ENCODE measurements at places on chromosomes 11 and 22.

- DNase-seq: no peak
Measured at GRCh38 chr11:84901991-84902390, 725.2 kb downstream of the DLG2 start.

DNA sequence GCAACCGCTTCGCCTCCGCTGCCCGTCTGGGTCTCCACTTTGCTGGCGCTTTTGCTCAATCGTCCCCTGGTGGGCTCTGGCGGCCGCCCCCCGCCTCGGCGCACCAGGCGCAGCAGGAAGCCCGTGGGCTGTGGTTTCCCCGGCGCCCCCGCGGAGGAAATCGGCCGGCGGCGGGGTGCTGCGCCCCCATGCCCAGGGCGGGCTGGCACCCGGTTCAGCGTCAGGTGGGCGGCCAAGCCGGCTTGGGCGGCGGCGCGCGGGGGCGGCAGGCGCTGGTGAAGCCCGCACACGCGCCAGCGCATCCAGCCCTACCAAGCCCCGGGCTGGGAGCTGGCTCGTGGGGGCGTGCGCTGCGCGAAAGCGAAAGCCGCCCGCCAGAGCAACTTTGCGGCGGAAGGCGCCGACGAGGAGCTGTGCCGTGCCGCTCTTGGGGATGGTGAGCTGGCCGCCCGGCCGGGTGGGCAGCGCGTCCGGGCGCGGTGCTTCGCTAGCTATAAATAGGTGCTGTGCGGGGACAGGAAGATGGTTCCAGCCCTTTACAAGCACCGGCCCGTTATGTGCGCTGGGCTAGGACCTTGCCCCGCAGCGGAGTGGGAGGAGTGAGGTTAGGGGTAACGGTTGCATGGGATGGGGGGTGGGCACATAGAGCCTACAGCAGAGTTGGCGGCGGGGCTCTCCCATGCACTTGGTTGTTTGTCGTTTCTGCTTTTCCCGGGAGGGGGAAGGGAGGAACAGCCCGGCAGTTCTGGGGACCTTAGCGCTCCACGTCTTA lies 25.0 kb upstream of the SUSD2 start:
- DNase-seq: no peak

DNA sequence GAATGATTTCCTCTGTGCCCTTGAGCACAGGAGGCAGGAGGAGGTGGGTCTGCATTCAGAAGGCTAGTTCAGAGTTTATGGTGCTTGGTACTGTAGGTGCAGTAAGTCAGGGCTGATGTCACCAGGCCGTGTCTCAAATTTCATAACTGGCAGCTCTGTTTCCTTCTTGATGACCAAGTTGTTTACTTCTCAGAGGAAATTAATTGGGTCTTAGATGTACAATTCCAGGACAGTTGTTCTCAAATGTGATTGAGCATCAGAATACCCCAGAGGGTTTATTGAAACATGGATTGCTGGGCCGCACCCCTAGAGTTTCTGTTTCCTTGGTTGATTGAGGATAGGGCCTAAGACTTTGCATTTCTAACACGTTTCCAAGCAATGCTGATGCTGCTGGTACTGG lies 6.2 kb downstream of the AMOTL1 start:
- DNase-seq: no peak

- DNase-seq: no peak
Measured at GRCh38 chr11:44300844-44301563, 8.9 kb downstream of the ALX4 start.

DNA sequence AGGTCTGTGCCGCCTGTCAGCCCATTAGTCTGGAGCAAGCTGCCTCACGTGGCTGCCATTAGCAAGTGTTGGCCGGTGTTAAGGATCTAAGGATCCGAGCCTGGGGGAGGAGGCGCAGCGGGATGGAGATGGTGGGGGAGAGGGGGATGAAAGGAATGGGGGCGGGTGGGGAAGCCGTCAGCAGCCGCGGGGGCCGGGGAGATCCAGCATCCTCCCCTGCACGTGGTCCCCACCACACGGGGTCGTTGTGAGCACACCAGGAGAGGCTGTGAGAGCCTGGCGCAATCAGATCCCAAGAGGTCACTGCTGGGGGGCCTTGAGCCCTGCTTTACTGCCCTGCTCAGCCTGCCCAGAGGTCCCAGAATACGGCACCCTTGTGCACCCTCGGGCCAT lies 7.3 kb downstream of the CABP7 start:
- no peak for DNase-seq

GRCh38 chr22:47495110-47495509 lies 732.7 kb downstream of the TBC1D22A start:
- no peak for DNase-seq

GRCh38 chr11:61919705-61920631 lies 2.6 kb upstream of the RAB3IL1 start:
- no peak for DNase-seq

DNA sequence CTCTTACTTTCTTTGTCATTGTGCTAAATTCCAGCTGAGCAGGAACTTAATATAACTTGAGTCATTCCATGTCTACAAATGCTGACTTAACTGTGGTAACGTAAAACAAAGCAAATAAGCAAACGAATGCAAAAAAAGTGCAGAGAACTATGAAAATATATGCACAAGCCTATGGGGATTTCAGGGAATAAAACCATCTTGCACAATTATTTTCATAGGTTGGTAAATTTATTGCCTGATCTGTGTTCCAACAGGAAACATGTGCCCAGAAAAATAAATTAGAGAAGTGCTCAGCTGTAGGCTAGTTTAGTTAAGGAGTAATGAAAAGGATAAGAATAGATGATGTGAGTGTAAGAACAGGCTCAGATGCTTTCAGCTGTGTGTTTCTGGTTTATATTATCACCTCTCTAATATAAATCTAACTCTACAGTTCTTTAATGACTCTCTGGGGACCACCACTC lies 1169.3 kb downstream of the LRRC4C start:
- no peak for DNase-seq

- peak; percentile 61 for DNase-seq
Measured at GRCh38 chr22:29635734-29636357, 32.4 kb downstream of the NF2 start.

- DNase-seq: no peak
Measured at GRCh38 chr22:16695261-16695660, 102.7 kb upstream of the CCT8L2 start.

DNA sequence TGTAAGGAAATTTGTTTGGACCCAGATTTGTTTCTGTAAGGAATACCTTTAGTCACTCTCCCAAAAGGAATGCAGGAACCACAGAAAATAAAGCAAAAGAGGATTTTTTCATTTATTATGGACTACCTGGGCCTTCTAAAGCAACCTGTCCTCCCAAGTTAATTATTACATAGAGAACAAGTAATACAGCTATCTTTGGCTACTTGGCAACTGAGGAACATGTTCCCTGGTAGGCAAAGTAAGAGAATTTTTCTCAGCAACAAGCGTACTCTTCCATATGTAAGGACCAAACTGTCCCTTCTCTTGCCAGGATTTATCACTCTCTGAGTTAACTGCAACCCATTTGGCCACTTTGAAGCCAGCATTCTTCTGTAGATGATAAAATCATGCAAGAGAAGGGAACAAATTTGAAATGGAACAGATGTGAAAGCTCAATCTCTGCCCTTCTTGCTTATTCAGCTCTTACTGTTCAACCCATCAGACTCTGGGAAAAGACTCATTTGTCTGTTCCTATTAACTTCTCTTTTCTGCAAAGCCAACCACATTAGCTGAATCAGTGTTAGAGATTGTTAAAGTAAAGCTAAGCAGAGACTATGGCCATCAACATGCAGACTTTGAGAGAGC lies 190.2 kb downstream of the SWAP70 start:
- no peak for DNase-seq

GRCh38 chr11:12213883-12214282 lies 103.5 kb downstream of the MICAL2 start:
- peak; percentile 85 for DNase-seq

DNA sequence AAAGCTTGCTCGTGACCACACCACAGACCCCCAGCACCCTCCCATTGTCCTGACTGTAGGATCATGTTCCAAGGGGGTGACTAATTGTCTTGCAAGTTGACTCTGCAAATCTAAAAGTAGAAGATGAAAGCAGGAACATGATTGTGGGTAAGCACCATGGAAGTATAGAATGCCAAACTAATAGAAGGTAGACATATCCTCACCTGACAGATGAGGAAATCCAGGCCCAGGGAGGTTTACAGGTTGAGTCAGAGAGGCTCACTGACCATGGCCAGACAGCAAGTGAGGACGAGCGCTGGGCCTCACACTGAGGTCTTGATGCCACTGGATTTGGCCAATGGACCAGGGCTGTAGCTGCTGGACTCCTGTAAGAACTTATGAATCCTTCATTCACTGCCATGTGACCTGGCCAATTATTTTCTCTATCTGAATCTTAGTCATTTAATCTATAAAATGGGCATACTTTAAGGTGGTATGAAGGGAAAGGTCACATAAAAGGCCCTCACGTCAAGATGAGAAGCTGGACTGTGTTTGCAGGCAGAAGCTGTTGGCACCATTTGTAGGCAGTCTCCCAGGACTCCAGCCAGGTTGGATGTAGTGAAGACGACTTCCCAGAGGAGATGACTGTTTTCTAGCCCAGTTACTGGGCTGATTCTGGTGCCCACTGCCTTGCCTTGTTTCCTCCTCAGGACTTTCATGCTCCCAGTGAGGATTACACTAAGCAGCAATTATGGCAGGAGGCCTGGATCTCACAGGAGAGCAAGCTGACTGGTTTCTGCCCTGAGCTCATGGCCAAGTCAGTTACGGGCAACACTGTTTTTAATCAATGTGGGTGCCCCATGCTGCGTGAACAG lies 54.6 kb downstream of the GAB4 start:
- no peak for DNase-seq

DNA sequence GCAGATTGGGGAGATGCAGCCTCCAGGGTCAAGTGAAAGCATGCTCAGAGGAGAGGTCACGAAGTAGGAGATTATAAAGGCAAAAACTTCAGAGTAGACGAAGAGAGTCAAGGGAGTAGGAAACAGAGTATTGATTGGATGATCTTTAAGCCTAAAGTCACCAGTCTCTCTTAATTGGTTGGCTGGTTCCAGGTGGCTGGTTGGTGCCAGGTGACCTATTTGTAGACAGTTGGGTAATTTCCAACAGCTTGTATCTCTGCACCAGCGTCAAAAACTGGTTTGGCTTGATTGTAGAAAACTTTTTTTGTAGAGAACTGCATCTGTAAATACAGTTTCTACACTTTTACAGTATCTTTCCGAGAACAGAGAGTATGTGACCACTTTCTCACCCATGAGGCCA lies 75.7 kb upstream of the CCDC90B start:
- no peak for DNase-seq

DNA sequence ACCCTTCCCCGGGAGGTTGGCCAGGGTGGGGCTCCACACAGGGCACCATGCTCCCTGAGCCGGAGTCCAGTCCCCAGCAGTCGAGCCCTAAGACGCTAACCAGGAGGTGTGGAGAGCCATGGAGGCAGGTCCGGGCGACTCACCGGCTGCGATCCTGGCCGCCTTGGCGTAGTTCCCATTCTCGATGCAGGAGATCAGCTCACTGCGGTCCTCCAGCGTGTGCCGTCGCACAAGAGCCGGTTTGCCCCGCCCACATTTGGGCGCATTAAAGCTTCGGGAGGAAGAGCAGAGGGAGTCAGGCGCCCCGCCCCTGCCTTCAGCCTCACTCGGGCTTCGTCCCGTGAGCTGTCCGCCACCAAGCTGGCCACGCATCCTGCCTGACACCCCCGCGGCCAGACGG lies 50.8 kb downstream of the BRD1 start:
- no peak for DNase-seq

- no peak for DNase-seq
Measured at GRCh38 chr11:1831338-1832210, 3.2 kb upstream of the SYT8 start.

DNA sequence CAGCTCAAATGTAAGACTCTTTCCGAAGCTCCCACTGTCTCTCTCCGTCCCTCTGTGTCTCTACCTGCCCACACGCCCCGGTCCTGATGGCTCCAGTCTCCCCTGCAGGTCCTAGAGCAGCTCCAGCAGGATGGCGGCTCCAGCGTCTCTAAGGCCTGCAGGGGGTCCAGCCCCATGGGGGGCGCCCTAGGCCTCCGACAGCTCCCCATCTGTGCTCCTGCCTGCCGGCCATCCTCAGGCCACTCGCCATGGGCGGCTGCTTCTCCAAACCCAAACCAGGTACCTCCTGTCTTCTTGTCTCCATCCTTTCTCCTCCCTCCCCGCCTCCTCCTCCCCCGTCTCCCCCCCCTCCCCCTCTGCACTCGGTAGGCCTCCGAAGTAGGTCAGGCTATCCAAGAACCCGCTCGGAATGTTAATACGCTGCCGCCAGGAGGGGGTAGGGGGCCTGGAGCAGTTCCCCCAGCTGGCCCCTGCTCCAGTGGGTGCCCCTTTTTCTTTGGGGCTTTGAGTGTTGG lies 699 bp downstream of the AIFM3 start:
- no peak for DNase-seq

DNA sequence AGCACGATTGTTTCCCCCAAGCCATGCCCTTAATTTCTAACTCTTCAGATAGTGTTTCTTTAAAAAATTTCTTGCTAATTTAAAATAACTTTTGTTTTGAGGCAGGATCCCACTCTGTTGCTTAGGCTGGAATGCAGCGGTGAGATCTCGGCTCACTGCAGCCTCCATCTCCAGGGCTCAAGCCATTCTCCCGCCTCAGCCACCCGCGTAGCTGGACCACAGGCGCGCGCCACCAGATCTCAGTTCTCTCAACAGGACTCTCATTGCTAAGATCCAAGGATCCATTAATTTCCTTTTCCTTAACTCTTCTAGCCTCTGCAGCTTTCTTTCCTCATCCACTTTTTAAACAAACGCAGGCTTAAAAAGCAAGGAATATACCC lies 327 bp upstream of the MED17 start:
- no peak for DNase-seq

DNA sequence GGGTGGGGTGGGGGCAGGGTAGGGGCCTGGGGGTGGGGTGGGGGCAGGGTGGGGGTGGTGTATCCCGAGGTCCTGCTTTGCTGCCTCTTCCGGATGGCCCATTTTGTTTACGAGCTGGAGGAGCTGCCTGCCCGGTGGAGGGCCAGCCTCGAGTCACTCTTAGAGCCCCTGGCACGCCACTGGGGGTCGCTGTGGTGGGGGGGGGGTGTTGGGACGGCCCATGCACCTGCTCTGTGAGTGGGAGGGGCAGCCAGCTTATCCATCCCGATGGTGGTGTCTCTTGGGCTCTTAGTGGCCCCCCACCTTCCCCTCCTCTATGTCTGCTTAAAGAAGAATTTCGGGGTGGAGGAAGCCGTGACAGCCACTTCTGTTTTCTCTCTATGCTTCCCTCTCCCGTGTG lies 24.6 kb downstream of the MRGPRD start:
- DNase-seq: no peak

- no peak for DNase-seq
Measured at GRCh38 chr11:134228625-134229024, 4.2 kb downstream of the VPS26B start.

GRCh38 chr11:36126678-36127077 lies 162.5 kb downstream of the COMMD9 start:
- DNase-seq: no peak

DNA sequence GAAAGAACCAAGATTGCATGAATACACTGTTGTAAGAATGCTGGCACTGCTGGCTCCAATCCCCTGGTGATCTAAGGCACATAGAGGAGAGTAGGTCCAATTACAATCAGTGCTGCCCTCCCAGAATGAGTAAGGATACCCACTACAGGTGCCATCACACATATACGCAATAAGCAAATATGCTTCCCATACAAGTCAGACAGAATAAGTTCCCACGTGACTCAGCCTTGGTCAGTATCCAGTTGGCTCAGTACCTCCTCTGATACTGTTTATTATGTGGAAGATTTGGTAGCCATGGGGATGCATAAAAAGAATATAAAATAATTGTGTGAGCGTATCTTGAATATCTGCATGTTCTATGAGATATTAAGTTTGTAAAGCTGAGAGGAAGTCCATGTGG lies 8.9 kb upstream of the OR2D3 start:
- peak; percentile 8 for DNase-seq
